ENCODE measurements at places on chromosomes 1 and 21. TPM values are rescaled to one million over a fixed set of nuclear protein-coding genes. Genes with fewer than 3 reads are reported as not detected.

Gene CD55
- 50.3 TPM for polyA plus RNA-seq

Gene FAM72B
- 3.8 TPM for polyA plus RNA-seq

Gene OR10Z1
- polyA plus RNA-seq: 0.03 TPM

Gene DCST2
- 2.7 TPM for polyA plus RNA-seq

Gene MTARC2
- polyA plus RNA-seq: 49.3 TPM

Gene PPP2R5A
- polyA plus RNA-seq: 43.1 TPM

Gene PEX19
- 63.4 TPM for polyA plus RNA-seq

Gene CRYAA
- polyA plus RNA-seq: not detected

Gene USH2A
- 0.04 TPM for polyA plus RNA-seq

Gene ATP6V1G3
- not detected for polyA plus RNA-seq

Gene CFAP74
- polyA plus RNA-seq: 0.39 TPM

Gene HP1BP3
- 277 TPM for polyA plus RNA-seq

Gene FAM163A
- 1.1 TPM for polyA plus RNA-seq

Gene TMCO4
- 16.1 TPM for polyA plus RNA-seq

Gene S100A14
- 19.9 TPM for polyA plus RNA-seq

Gene NEK2
- 21.7 TPM for polyA plus RNA-seq

Gene KIF17
- 2.6 TPM for polyA plus RNA-seq

Gene FAM43B
- 1.3 TPM for polyA plus RNA-seq

Gene PRAMEF2
- polyA plus RNA-seq: not detected

Gene GJA5
- polyA plus RNA-seq: 29.6 TPM

Gene SH3BGRL3
- 119 TPM for polyA plus RNA-seq

Gene OR2G6
- not detected for polyA plus RNA-seq

Gene GUCA2A
- polyA plus RNA-seq: not detected

Gene KRTAP21-2
- polyA plus RNA-seq: not detected

Gene DIO1
- 4.9 TPM for polyA plus RNA-seq

Gene NUP210L
- polyA plus RNA-seq: 0.14 TPM

Gene ARHGEF16
- polyA plus RNA-seq: 17.6 TPM

Gene SPRR2G
- polyA plus RNA-seq: not detected

Gene SPAG17
- polyA plus RNA-seq: 2.0 TPM

Gene DCST1
- polyA plus RNA-seq: 0.41 TPM

Gene DYNLT4
- polyA plus RNA-seq: not detected

Gene PIGR
- polyA plus RNA-seq: 1.7 TPM

Gene PTBP2
- 60.4 TPM for polyA plus RNA-seq

Gene BRINP3
- 2.4 TPM for polyA plus RNA-seq

Gene ACOT11
- polyA plus RNA-seq: 14.4 TPM

Gene CLDN17
- polyA plus RNA-seq: not detected

Gene RGS18
- 2.8 TPM for polyA plus RNA-seq

Gene RAB25
- polyA plus RNA-seq: 59.5 TPM

Gene VAV3
- polyA plus RNA-seq: 4.7 TPM

Gene WDR4
- polyA plus RNA-seq: 15.4 TPM

Gene ZNF362
- polyA plus RNA-seq: 68.1 TPM

Gene LPGAT1
- 23.5 TPM for polyA plus RNA-seq

Gene ATF6
- 28.9 TPM for polyA plus RNA-seq

Gene FAM3B
- polyA plus RNA-seq: 15.9 TPM

Gene PRRX1
- 0.87 TPM for polyA plus RNA-seq
